ENCODE measurements at places on chromosomes 1 and 21. TPM values are rescaled to one million over a fixed set of nuclear protein-coding genes. Genes with fewer than 3 reads are reported as not detected.

DNA sequence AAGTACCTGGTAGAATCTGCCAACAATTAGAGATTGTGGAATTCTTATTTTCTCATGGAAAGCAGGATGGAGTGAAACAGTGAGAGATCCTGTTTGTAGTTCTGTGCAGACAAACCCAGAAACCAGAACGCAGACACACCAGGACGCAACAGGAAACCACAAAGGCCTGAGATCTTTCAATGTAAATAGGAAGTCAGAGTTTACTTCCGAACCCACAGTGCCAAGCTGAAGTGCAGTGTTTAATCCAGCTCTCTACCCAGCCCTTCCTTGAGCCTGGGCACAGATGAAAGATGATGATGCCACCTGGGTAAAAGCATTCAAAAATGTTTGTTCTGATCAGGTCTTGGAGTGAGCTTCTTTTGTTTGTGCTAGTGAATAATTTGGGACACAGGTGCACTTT lies 244.2 kb upstream of the HOOK1 start:
- H3K4me1 ChIP-seq, result no peaks in the 10 kb centered on the region
- H3K27me3 ChIP-seq, result no peaks in the 10 kb centered on the region
- no peak overlapping the region for H3K4me3 ChIP-seq
- DNase-seq, result no peak

The PGBD5 gene
- polyA plus RNA-seq, result 22.6 TPM

- DNase-seq, result no peak
- peaks cover 52% of the 10 kb centered on the region for H3K4me1 ChIP-seq
- peaks cover 33% of the 10 kb centered on the region for H3K36me3 ChIP-seq
- H3K27me3 ChIP-seq, result no peaks in the 10 kb centered on the region
Observed at GRCh38 chr1:154969860-154970452, 591 bp downstream of the SHC1 start.

- H3K27ac ChIP-seq, result no peak overlapping the region
- H3K4me3 ChIP-seq, result no peak overlapping the region
- DNase-seq, result no peak
- peaks cover 6% of the 10 kb centered on the region for H3K4me1 ChIP-seq
- no peaks in the 10 kb centered on the region for H3K36me3 ChIP-seq
- H3K27me3 ChIP-seq, result no peaks in the 10 kb centered on the region
Observed at GRCh38 chr21:36550761-36551160, 70.8 kb upstream of the CLDN14 start.

DNA sequence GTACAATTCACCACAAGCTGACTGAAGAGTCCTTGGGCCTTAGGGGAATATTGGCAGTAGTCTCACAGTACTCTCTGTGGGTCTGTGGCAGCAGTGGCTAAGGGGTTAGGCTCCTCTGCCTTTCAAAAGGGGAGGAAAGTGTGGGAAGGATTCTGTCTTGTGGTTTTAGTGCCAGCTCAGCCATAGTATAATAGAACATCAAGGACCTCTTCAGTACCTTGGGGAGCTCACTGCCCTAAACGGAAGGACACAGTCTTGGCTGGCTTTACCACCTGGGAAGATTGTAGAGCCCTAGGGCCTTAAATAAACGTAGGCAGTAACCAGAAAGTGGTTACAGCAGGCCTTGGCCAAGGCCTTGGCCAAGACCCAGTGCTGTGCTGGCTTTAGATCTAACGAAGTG lies 265.7 kb downstream of the COL11A1 start:
- H3K27ac ChIP-seq, result no peak overlapping the region
- H3K4me3 ChIP-seq, result no peak overlapping the region
- no peaks in the 10 kb centered on the region for H3K4me1 ChIP-seq
- no peak for DNase-seq
- H3K36me3 ChIP-seq, result no peaks in the 10 kb centered on the region
- no peaks in the 10 kb centered on the region for H3K27me3 ChIP-seq

DNA sequence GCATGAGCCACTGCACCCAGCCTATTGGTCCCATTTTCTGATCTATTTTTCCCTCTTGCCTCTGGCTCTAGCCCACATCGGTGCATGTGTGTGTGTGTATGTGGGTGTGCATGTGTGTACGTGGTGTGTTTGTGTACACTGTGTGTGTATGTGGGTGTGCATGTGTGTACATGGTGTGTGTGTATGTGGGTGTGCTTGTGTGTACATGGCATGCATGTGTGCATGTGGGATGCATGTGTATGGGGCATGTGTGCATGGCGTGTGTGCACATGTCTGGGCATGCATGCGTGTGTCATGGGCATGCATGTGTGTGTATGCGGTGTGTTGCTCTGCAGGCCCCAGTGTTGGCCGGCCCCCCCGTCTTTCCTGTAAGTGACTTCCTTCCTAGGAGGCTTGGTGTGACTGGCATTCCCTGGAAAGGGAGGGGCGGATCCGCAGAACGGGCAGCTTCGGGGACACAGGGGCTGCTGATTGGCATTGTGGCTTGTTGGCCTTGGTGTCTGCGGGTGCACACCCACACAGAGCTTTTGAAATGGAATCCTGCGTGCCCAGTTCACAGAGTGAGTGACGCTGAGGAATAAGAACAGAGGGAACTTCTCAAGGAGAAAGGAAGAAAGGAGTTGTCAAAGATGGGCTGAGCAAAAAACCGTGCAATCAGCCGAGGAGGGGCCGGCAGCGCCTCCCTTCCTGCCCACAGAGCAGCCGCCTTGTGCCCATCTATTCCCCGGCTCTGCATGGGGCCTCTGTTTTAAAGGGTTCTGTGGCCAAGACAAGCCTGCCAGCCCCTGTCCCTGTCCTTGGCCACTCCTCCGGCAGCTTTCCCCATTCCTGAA lies 8.0 kb downstream of the PDXK start:
- no peaks in the 10 kb centered on the region for H3K27me3 ChIP-seq
- H3K27ac ChIP-seq, result peak overlapping the region; percentile 7
- no peak overlapping the region for H3K4me3 ChIP-seq
- H3K36me3 ChIP-seq, result peaks cover 25% of the 10 kb centered on the region

Measured in spinal cord (tissue), 10 donors.